Right hindlimb (tissue), 1 donor: ENCODE measurements at places on chromosomes 16 and 17.

GRCh38 chr17:58344047-58344790, 7.8 kb downstream of the SUPT4H1 start:
- DNase-seq, result peak; percentile 41

GRCh38 chr16:89904606-89905510, 13.8 kb upstream of the MC1R start:
- DNase-seq, result no peak

DNA sequence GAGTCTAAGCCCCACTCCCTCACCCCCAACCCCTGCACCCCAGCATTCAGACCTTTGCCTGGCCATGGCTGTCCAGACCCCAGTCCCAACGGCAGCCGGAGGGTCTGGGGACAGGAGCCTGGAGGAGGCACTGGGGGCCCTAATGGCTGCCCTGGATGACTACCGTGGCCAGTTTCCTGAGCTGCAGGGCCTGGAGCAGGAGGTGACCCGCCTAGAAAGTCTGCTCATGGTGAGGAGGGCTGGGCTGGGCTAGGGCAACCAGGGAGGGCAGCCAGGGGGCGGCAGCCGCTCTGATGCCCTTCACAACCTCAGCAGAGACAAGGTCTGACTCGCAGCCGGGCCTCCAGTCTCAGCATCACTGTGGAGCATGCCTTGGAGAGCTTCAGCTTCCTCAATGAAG, 14.4 kb downstream of the RIPOR1 start:
- DNase-seq, result no peak

GRCh38 chr16:49280105-49280741, 1.4 kb downstream of the CBLN1 start:
- peak; percentile 38 for DNase-seq

DNA sequence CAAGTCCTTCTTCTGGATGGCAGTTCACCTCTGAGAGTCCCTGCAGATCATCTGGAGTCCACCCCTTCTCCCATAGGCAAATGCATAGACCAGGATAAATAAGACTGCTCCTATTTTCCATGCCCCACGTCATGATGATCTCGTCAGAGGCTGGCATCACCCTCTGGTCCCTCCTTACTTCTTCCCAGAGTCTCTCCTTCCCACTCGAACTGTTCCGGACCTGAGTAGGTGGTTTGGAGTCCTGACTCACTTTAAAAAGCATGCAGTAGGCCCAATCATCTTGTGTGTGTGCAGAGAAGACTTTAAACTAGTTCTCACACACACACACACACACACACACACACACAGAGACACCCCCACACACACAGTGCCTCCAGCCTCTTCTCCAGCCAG, 72.0 kb downstream of the SOX9 start:
- no peak for DNase-seq

GRCh38 chr17:77346765-77347164, 206.0 kb downstream of the SEC14L1 start:
- no peak for DNase-seq

DNA sequence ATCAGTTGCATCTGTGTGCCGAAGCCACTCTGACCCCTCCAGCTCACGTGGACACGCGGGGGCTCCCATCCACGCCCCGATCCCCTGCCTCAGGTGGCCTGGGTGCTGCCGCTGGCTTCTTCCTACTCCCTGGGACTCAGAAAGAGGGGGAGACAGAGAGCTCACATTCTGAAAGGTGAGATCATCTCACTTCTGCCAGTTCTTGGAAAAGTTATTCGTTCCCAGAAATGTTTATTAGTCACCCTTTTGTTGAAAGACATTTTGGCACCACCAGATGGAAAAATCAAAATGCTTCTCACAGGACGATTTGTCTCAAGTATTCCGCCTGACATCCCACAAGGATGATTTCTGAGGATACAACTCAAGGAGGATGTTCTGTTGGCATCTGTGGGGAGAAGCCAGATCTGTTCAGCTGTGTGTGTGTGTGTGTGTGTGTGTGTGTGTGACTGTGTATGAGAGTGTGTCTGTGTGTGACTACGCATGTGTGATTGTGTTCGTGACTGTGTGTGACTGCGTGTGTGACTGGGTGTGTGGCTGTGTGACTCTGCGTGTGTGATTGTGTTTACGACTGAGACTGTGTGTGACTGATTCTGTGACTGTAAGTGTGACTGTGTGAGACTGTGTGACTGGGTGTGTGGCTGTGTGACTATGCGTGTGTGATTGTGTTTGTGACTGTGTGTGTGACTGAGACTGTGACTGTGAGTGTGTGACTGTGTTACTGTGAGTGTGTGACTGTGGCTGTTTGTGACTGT, 207.3 kb downstream of the NTN1 start:
- DNase-seq, result peak; percentile 62
